ENCODE measurements at places on chromosomes 4 and X.

DNA sequence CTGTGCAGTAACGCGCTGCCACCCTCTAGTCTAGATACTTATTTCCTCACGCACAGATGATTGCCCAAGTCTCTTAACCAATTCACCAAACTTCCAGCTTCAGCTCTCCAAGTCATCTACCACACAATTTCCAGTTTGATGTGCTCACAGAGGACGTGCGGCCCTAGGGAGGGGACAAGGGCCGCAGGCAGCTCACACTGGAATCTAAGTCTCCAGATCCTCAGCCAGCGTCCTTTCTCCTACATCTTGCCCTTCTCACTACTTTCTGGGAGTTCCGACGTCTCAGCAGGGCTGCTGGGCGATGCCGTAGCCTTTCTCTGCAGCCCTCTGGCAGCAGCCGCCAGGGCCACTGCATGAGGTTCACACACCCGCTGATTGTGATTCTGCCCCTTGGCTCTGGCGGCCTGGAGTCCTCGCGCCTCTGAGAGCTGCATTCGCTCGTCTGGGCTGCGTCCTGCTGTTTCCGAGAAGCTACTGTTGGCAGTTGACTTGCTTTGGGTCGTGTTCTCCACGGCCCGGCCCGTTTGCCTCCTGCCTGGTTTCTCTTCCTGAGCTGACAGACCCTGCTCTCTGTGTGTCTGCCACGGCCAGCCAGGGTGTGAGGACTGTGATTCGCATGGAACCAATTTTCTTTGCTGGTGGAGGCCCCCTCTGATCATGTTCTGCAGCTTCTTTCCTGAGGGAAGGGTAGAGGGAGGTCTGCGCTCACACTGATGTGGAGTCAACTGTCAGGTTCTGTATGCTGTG lies 14.1 kb upstream of the TMEM131L start:
- DNase-seq: peak; percentile 82

DNA sequence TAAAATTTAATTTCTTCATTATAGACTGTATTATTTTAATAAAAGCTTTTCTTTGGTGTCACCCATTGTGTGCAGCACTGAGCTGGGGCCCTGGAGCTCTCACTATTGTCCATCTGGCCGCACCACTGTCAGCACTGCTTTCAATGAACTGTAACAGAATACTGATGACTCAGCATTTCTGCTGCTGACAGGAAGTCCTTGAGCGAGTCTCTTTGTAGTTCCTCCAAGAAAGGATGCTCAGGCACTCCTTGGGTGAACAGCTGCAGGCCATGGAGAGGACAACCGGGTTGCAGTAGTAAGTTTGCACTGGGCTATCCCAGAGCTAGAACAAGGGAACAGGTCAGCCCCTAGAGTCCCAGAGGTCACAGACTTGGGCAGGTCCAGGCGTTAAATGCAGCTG lies 81.6 kb downstream of the SORBS2 start:
- DNase-seq: no peak

GRCh38 chr4:151537687-151538086 lies 128.7 kb downstream of the FHIP1A start:
- DNase-seq: no peak

GRCh38 chrX:153507484-153508178 lies 9.8 kb upstream of the ATP2B3 start:
- peak; percentile 85 for DNase-seq

DNA sequence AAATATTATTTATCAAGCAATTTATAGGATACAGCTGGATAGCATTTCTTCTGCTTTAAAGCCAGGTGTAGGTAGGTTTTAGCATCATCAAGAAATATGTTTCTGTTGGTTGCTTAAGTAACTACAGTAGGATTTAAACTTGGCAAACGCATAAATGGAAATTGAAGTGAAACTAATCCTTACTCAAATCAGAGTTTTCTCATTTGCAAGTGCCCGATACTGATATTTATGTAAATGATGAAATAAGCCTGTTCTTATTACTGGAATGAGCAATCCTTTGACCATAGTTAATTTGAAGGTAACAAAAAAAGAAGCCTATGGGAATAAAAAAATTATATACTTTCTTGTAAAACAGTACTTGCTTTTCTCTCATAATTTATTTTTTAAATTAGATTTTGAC lies 23.2 kb upstream of the PIGA start:
- no peak for DNase-seq

DNA sequence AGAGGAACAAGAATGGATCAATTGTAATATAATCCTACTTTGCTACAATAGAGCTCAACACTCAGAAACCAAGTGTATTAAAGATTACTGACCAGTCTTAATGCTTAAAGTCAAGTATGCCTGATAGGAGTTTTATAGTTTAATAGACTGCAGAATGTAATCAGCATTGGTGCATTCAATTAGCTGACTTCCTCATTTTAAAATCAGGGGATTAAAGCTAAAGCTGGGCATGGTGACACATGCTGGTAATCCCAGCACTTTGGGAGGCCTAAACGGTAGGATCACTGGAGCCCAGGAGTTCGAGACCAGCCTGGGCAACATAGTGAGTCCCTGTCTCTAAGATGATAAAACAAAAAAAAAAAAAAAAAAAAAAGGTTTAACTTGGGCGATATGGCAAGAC lies 10.8 kb downstream of the HNRNPDL start:
- DNase-seq: no peak

DNA sequence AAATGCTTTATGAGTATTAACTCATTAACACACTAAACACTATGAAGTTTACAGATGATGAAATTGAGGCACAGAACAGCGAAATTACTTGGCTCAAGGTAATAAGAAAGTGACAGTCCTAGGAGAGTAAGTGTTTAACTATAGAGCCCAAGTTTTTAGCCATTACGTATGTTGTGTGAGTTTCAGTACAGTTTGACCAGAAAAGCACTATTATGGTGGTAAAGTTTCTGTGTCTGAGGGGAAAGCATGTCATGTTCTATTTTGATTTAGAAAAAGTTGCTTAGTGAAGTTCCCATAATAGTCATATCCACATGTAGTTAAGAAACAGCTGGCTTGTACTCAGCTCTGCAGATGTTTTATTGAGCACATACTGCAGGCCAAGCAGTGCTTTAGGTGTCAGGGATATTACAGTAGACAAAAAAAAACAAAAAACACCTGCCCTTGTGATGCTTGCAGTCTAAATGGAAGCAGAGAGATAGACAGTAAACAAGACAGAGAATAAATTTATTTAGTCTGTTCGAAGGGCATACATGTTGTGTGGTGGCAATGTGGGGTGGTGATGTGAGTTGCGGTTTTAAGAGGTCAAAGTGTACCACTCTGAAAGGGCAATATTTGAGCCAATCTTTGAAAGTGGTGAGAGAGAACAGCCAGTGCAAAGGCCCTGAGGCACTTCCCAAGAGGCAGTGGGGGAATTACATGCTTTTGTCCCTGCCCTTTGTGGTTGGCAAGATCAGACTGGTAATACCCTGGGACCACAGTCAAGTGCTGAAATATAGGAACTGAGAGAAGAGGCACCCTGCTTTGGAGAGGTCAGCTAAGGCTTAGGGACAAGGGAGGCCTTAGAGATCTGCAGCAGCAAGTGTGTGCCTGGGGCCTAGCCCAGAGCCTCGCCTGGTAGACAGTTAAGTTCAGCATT lies 6.2 kb downstream of the TMEM131L start:
- no peak for DNase-seq
